GF-D8 (cell line): ENCODE measurements at places on chromosomes 5 and 9.

DNA sequence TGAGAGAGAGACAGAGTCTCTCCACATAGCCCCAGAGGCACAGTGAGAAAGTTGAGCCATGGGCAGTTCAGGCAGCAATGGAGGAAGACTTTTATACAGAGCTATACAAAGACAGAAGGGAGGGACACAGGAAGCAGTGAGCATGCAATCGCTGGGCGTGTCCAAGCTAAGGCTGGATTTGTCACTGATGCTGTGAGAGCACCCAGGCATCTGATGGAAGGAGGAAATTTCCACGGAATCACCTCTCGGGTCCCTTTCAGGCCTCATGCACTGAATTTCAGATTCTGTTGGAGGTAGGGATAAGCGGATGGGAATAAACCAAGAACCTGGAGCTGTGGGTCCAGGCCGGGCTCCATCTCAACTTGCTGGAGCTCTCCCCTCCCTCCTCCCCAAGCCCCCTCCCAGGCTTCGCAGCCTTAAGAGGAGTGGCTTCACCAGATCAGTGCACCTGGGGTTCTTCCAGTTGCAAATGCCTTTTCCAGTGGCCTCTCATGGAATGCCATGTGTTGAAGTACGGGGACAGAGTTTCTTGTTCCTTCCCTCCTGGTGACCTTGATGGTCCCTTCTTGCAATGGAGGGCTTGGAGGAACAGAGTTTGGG is 114.8 kb upstream of the ALDH1B1 start:
- no peak for DNase-seq

DNA sequence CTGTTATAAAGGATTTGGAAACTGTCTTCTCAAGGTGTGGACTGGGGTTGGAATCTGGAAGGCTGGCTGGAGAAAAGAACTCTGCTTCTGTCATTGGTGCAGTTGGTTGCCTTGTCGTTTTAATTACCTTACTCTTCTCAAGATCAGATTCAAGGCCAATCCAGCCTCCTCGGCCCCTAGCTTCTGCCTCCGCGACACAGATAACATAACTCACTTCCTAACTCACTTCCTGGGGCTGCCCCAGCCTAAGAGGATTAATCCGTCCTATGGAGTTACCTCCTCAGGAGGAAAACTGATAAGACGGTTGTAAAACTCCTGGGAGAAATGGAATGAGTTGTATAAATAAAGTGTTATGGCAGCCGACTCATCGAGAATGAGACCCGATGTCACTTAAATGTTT is 389.1 kb upstream of the WWC1 start:
- DNase-seq: no peak

- no peak for DNase-seq
These were observed 59.8 kb downstream of the SH3TC2 start for GRCh38 chr5:149002761-149003689.

- no peak for DNase-seq
These were observed 144.6 kb upstream of the PITX1 start for GRCh38 chr5:135178476-135179155.

GRCh38 chr5:109998726-109999125 is 309.0 kb downstream of the MAN2A1 start:
- no peak for DNase-seq

- DNase-seq: no peak
These were observed 23.1 kb downstream of the IER5L start for GRCh38 chr9:129154866-129155477.

DNA sequence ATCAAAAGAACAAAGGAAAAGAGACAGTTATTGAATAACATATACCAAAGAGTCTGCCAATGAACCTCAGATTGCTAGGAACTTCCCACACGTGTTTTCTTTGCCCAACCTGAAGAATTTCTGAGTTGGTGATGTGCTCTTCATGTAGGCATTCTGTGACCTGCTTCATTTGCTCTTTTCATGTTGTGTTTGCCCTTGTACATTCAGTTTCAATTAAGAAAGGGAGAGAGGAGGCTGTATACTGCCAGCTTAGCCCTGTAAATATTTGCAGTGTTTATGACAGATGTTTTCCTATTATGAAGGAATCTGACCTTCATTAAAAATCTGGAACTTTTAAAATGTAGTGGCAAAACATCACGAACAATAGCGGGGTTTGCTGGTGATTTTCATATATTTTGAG is 168.5 kb downstream of the GAS1 start:
- no peak for DNase-seq

- DNase-seq: no peak
These were observed 76.6 kb upstream of the ACTBL2 start for GRCh38 chr5:57559110-57559635.

DNA sequence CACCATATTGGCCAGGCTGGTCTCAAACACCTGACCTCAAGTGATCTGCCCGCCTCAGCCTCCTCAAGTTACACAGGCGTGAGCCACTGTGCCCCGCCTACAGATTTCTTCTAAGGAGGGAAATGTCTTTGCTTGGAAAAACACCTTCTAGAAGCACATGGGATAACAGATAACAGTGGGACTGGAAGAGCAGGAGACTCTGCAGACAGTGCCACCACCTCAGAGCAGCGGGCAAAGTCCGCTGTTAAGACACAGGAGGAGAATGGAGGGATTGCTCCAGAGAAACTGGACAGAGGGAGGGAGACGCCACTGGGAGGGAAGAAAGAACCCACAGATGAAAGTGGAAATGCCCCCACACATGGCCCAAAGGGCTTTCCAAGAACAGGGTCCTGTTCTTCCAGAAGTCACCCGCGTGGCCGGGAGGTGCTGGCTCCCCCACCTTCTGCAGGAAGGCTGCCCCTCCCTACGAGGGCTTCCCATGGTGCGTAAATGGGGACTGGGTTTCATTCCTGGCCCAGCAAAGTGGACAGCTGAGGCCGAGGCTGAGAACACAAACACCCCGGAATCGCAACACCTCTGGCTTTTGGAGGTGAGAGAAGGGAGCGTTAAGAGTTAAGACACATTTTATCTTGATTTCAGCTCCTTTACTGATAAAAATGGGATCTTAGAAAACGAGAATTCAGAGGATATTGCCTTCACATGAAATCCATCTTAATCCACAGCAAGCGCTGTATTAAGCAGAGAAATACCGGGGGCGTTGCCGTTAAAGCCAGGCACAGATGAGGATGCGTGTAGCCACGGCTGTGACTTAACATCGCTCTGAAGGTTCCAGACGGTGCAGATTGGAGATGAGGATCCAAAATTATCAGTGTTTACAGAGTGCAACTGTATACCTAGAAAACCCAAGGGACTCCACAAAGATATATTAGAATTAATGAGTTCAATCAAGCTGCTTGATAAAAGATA is 11.2 kb downstream of the ADAMTS2 start:
- no peak for DNase-seq

- no peak for DNase-seq
These were observed 171.1 kb downstream of the ARHGAP26 start for GRCh38 chr5:142941245-142941644.

DNA sequence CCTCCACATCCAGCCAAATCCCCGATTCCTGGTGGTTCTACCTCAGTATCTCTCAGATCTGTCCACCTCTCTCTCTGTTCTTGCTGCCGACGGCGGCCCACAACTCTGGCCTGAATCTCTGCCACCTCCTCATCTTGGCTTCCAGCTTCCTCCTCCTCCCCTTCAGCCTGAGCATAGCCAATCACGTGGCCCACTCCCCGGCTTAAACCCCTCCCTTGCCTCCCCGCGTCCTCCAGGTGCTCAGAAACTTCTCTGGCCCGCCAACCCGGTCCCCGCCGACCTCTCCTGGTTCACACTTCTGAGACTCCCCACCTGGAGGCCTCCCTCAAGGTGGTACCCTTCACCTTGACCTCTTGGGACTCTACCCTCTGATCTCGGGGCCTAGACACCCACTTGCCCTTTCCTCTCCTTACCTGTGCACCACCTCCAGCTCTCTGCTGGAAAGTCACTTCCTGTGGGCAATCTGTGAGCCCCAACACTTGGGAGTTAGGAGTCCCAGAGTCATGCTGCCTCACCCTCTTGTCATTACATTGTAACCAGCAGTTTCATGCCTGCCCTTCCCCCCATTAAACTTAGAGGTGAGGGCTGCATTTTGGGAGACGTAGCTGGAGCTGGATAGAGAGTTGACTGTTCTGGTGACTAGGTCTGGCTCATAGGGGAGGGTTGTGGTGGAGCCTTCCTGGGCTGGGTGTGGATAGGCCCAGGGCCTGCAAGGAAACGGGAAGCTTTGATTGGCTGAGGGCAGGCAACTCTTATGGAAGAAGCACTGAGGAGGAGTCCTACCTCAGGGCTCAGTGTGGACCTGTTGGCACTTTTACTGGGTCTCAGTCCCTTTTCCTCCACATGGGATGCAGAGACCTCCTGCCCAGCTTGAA is 4.5 kb upstream of the SET start:
- DNase-seq: peak; percentile 67

DNA sequence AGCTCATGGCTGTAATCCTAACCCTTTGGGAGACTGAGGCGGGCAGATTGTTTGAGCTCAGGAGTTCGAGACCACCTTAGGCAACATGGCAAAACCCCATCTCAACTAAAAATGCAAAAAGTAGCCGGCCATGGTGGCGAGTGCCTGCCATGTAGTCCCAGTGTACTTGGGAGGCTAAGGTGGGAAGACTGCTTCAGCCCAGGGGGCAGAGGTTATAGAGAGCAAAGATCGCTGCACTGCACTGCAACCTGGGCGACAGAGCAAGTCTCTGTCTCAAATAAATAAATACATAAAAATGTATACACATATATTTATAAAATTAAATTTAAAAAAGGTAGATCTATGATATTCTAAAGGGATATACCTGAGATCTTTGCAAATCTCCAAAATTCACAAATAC is 19.4 kb downstream of the ZBTB5 start:
- DNase-seq: no peak

GRCh38 chr9:93960971-93961841 is 6.1 kb upstream of the BARX1 start:
- no peak for DNase-seq

DNA sequence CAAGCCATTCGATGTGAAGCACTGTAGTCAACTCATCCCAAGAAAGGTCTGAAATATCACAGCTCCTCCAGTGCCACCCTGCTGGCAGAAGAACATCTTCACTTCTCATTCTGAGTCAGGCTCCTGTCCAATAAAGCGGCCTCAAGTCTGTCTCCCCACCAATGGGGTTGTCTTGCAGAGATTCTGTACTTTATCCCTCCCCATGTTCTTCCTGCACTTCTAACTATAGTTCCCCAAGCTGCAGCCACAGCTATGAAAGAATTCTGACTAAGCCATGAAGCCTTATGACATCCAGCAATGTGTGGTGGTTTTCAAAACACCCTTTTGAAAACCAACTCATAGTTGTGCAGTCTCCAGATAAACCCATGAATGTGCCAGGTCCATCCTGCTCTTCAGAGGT is 6.8 kb downstream of the MACROH2A1 start:
- no peak for DNase-seq

DNA sequence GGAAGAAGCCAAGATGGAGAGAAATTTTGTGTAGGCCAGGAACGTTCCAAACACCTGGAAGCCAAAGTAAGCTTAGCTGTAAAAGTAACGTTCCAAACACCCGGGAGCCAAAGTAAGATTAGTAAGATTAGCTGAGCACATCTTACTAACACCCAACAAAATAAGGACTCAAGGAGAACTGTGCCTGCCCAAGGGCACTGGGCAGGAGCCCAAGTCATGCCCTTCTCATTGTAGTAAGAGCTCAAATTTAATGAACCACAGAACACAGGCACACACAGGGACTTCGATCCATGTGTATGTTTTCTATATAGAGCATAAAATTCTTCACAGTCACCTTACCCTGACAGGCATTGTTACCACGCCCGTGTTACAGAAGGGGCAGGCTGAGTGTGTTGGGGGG is 36.1 kb upstream of the NXNL2 start:
- DNase-seq: no peak

DNA sequence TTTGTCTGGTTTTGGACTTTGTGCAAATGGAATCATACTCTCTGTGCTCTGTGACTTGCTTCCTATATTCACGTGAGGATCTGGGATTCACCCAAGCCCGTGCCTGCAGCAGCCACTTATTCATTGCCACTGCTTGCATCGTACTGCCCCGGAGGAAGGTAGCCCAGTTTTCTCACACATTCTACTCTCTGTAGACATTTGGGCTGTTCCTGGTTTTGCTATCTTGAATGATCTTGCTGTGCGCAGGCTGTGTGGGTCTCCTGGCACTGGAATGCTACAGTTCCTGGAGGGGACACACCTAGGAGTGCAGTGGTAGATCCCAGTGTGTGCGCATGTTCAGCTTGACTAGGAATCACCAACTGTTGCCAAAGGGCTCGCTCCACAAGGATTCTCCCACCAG is 99.2 kb upstream of the BOD1 start:
- no peak for DNase-seq

DNA sequence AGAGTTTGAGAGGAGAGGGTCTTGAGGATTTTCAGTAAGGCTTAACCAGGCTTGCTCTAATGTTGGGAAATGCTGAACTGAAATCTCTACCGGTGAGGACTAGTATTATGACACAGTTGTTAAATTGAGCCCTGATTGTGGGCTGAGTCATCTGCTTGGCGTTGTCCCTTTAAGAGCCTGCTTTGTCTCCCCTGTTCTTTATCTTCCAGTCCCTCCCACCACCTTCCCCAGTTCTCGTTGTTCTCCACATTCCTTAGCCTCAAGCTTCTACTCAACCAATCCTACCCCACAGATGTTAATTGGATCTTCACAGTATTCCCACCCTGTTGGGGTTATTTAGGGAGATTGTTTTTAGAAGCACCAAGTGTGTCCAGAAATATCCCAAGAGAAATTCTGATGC is 57.6 kb downstream of the ANKRD55 start:
- DNase-seq: no peak

DNA sequence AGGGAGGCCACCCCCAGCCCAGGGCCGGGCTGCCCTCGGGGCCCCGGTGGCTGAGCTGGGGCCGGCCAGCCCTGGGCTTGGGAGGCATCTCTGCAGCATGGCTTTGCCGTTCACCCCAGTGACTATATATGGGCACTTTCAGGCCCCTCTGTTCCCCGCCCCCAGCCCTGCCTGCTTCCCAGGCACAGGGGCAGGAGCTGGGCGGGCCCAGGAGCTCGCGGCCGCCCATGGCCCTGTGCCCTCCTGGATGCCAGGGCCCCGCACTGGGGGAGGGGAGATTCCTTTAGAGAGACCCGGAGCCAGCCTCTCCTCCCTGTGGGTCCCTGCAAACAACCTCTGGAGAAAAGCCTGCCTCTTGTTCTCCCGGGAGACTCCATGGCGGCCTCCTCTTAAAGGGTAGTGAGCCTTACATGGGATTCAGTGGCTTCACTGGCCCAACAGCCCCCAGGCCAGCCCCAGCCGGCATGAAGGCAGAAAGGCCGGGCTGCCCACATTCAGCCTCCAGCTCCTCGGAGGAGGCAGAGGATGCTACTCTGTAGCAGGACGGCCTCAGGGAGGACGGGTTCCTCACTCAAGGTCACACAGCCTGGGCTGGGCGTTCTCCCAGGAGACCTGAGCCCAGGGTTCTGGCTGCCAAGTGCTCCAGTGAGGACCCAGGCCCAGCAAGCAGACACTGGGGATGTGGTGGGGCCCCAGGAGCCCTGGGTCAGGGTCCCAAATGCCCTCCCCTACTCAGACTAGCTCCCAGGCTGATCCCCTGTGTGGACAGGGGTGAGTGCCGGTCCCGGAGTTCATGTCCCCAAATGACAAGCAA is 4.1 kb downstream of the NACC2 start:
- no peak for DNase-seq

GRCh38 chr9:17490110-17490509 is 88.8 kb upstream of the SH3GL2 start:
- no peak for DNase-seq

- DNase-seq: no peak
These were observed 122.9 kb downstream of the NXNL2 start for GRCh38 chr9:88657893-88658292.
